Endothelial cell (in vitro differentiated cells): ENCODE measurements at places on chromosomes 5 and 9.

DNA sequence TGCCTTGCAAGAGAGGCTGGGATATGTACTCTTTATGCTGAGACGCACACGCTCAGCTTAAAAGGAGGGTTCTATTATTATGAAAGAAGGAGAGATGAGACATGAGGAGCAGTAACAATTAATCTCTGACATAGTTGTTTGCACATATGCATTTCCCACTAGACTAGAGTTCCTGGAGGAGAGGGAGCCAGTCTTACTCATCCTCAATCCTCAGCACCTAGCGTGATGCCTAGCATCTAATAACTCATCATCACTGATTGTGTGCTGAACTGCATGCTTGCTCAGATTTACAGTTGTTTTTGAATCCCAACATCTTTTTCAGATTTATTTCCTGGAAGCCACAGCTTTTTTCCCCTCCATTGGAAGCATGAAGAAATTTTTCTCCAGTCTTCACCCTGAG is 35.5 kb downstream of the GCNT4 start:
- no peaks in the 10 kb centered on the region for H3K27me3 ChIP-seq
- no peaks in the 10 kb centered on the region for H3K36me3 ChIP-seq
- no peak for DNase-seq
- no peak overlapping the region for H3K4me3 ChIP-seq

DNA sequence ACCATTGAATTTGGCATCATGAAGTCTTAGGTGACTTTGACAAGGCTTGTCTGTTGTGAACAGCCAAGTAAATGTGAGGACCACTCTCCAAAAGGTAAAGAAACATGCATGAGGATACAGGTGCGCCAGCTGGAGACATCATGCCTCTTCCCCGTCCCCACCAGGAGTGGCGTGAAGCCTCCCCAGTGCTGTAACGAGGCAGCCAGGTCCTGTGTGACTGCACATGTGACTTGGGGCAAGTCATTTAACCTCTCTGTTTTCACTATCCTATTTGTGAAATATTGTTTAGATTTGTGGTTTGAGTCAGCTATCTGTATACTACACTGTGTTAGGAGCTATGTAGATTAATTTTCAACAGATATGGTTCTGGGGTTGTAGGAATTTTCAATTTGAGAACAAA is 65.0 kb downstream of the DOCK8 start:
- no peaks in the 10 kb centered on the region for H3K4me1 ChIP-seq
- H3K27ac ChIP-seq, result no peak overlapping the region
- H3K4me3 ChIP-seq, result no peak overlapping the region
- no peaks in the 10 kb centered on the region for H3K27me3 ChIP-seq

DNA sequence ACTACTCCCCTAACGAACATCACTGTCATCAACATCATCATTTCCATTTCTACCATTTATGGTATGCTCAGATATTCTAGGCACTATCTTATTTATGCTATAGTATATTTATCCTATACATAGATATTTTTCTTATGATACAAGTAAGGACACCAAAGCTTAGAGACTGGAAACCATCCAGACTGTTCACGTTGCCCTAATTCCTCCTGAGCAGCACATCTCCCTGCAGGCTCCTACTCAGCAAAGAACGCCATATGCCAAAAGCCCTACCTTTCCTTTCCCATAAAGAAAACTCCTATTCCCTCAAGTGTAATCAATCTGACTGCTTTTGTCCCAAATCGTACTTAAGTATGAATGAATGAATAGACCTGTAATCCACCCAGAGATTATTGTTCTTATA is 247.0 kb downstream of the PRELID2 start:
- no peaks in the 10 kb centered on the region for H3K36me3 ChIP-seq
- no peak overlapping the region for H3K27ac ChIP-seq
- H3K4me3 ChIP-seq, result no peak overlapping the region

GRCh38 chr9:97560154-97560553 is 58.7 kb downstream of the TMOD1 start:
- no peak overlapping the region for H3K27ac ChIP-seq
- no peak overlapping the region for H3K4me3 ChIP-seq
- H3K36me3 ChIP-seq, result peaks cover 4% of the 10 kb centered on the region
- H3K27me3 ChIP-seq, result peaks cover 1% of the 10 kb centered on the region

- no peak overlapping the region for H3K27ac ChIP-seq
- no peak overlapping the region for H3K4me3 ChIP-seq
- H3K4me1 ChIP-seq, result peaks cover 13% of the 10 kb centered on the region
- H3K27me3 ChIP-seq, result no peaks in the 10 kb centered on the region
- DNase-seq, result no peak
Measured at GRCh38 chr9:130143958-130144366, 28.2 kb upstream of the NCS1 start.
